Spleen (tissue), 13 donors: ENCODE measurements at places on chromosomes 5 and 9.

DNA sequence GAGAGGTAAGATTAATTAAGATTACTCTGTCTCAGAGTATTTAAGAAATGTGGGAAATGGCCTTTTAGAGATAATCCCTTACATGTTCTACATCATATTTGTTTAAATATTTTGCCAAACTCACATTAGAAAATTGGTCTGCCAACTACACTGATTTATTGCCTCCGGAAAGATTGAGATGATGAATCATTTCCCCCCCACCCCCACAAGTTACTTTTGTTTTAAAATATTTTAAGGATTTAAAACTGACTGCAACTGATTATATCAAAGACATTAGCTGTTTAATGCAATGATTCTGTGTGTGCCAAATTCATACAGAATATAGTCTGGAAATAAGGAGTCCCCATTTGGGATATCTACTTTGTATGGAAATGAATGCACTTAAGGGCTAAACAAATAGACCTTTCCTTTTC is 674.4 kb downstream of the PRR16 start:
- H3K36me3 ChIP-seq = no peaks in the 10 kb centered on the region
- no peak overlapping the region for H3K4me3 ChIP-seq
- no peak overlapping the region for H3K27ac ChIP-seq
- H3K4me1 ChIP-seq = no peaks in the 10 kb centered on the region
- H3K27me3 ChIP-seq = no peaks in the 10 kb centered on the region
- DNase-seq = no peak

GRCh38 chr9:97367729-97368128 is 44.2 kb upstream of the TDRD7 start:
- DNase-seq = no peak
- no peaks in the 10 kb centered on the region for H3K4me1 ChIP-seq
- H3K4me3 ChIP-seq = no peak overlapping the region
- H3K27ac ChIP-seq = no peak overlapping the region
- H3K36me3 ChIP-seq = no peaks in the 10 kb centered on the region
- H3K27me3 ChIP-seq = no peaks in the 10 kb centered on the region

- H3K36me3 ChIP-seq = no peaks in the 10 kb centered on the region
- no peaks in the 10 kb centered on the region for H3K4me1 ChIP-seq
- DNase-seq = no peak
Measured at GRCh38 chr5:145898171-145898570, 25.4 kb upstream of the GRXCR2 start.

DNA sequence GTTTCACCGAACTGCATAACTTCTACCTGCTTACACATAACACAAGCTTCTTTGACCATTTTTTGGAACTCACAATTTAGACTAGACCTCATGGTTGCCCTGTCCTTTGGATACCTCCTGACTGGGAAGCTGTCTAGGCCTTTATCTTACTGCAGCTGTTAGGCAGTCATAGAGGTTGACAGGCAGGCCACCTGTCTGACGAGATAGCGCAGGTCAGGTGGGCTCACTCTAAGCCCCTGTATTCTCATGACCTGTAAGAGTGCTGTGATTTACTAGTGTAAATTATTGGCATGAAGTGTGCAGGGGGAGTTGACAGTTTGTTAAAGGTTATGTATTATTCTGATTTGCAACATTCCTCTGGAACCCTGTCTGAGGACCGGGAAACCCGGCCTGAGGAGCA is 29.0 kb downstream of the SLC22A4 start:
- DNase-seq = no peak
- H3K27me3 ChIP-seq = no peaks in the 10 kb centered on the region

- DNase-seq = no peak
- H3K36me3 ChIP-seq = no peaks in the 10 kb centered on the region
- no peak overlapping the region for H3K27ac ChIP-seq
- no peak overlapping the region for H3K4me3 ChIP-seq
- peaks cover 16% of the 10 kb centered on the region for H3K4me1 ChIP-seq
Measured at GRCh38 chr5:170411100-170411499, 21.9 kb upstream of the KCNMB1 start.

DNA sequence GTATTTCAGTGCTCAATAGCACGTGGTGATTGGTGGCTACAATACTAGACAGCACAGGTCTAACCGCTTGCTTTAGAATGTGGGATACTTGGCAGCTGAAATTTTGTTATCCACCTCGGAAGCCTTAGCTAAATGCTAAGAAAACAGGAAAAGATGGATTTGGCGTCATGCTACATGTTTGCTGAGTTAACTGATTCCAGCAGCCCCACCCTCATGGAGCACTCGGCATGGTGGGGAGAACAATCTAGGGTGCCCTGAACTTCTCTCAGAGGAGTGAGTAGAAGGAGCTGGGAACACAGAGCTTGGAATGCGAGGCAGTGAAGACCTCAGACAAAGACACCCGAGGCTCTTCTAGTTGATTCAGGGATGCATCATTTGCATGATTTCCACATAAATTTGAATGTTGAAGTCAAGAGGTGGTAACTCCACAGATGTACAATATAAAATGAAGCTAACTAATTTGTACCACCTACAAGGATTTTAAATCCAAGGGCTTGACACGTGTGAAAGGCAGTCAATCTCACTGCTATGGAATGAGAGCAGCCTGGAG is 145.1 kb upstream of the FSTL4 start:
- no peak overlapping the region for H3K4me3 ChIP-seq
- H3K27me3 ChIP-seq = peaks cover 3% of the 10 kb centered on the region
- H3K27ac ChIP-seq = no peak overlapping the region
